ENCODE measurements at places on chromosomes 16 and 17. TPM values are rescaled to one million over a fixed set of nuclear protein-coding genes. Genes with fewer than 3 reads are reported as not detected.
A peak's percentile ranks its signal among the peaks of the same experiment; 100 is the strongest.

HEATR3 gene
- 29.4 TPM for total RNA-seq

NPIPA5 gene
- total RNA-seq = 3.9 TPM

RASL10B gene
- 15.9 TPM for total RNA-seq

NUDT21 gene
- 231 TPM for total RNA-seq

GRCh38 chr16:88292007-88292970, 90.5 kb upstream of the ZNF469 start:
- DNase-seq = no peak

- no peak for DNase-seq
Measured at GRCh38 chr17:74408815-74409214, 23.1 kb upstream of the GPRC5C start.

DNA sequence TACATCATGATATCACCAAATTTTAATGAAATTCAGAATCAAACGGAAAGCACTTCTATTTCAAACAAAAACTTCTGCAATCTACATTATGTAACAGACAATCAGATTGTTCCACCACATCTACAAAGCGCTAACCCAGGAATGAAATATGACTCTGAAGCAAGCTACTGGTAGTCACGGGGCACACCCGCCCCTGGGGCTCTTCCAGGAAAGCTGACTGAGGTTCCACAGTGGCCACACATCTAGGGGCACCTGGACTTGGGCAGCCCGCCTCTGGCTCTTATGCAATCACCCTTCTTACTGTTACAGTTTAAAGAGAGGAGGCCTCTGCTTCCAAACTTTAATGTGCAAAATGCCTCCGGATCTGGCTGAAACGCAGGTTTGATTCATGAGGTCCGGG, 27.5 kb downstream of the ZCCHC14 start:
- DNase-seq = peak; percentile 46

Measured in A673 (cell line).